Pancreas (tissue), 10 donors: ENCODE measurements at places on chromosomes 5 and 9. TPM values are rescaled to one million over a fixed set of nuclear protein-coding genes. Genes with fewer than 3 reads are reported as not detected.

CAMSAP1 gene
- polyA plus RNA-seq = 3.8 TPM

LHX3 gene
- not detected for polyA plus RNA-seq

ANXA2R gene
- 1.9 TPM for polyA plus RNA-seq

HSPA4 gene
- 29.9 TPM for polyA plus RNA-seq
